CD4-positive, alpha-beta T cell treated with Interleukin-12 subunit alpha and Interleukin-12 subunit beta, for 1 hour (primary cell): ENCODE measurements at places on chromosomes 1 and 21.
A peak's percentile ranks its signal among the peaks of the same experiment; 100 is the strongest.

DNA sequence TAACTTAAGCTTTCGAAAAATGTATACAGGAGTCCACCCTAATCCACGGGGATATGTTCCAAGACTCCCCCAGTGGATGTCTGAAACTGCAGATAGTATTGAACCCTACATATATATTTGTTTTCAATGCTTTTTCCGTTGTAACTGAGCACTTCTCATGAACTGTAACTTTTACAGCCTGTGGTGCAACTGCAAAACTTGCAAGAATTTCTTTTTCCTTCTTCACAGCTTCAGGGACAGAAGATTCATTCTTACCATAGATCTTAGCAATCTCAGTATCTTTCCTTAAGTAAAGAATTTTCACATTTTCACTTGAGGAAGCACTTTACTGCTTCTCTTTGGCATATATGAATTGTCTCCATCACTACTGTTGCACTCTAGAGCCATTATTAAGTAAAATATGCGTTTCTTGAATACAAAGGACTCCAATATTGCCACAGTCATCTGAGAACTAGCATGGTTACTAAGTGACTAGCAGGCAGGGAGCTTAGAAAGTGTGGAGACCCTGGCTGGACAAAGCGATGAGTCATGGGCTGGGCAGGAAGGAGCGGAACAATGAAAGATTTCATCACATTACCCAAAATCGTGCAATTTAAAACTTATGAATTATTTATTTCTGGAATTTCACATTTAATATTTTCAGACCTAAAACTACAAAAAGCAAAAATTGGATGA lies 14.1 kb downstream of the DPYD start:
- DNase-seq, result no peak

DNA sequence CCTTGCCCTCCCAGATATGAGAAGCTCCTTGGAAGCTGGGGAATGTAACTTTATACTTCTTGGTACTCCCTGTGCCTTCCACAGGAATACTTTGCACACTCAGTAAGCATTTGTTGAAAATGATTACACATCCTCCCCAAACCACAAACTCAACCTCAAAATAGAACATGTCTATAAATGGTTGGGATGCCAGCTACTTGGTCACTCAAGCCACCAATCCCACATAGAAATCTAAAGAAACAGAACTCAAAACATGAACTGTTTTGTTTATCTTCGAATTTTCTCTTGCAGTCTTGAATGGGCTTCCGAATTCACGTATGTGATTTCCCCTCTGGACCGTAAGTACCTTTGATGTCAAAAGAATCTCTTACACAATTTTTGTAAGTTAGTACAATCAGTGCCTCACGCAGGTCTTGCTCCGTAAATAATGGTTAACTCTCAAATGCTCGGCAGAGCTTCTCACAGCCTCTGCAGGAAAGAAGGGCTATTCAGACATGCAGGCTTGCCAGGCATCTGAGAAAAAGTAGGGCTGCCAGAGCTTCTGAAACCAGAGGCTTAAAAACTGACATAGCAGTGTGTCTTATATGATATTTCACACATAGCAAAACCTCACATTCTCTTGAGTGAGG lies 26.9 kb downstream of the SORT1 start:
- no peak for DNase-seq

DNA sequence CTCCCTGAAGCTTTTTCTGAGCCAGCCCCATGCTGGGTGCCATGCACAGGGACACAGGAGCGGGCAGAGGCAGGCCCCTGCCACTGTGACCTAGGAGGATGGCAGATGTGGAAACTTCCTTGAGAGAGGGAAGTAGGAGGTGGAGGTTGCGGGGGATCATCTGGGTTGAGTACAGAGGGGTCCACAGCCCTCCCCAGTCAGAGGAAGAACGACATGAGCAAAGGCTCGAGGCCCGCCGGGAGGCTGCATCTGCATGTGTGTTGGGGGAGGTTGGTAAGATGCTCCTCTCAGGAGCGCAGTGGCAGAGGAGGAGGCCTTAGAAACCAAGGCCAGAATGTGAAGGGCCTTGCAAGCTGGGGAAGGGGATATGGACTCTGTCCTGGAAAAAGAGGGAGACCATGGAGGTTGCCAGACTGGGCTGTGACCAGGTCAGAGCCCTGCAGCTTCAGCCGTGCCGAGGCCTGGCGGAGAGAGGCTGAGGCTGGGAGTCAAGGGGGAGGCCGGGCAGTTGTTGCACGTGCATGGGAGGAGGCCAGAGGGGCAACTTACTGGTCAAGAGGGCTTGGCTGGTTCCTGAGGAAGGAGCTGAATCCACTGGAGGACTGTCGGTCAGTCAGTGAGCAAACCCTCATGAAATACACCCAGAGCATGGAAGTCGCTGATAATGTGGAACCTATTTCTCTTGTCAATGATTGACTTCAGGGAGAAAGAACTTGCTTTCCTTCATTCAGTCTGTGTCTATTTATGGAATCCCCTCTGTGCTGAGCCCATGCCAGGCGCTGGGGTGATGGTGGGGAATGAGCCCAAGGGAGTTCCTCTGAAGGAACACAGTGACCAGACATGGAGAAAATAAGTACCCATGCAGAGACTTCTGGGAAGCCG lies 31.7 kb downstream of the A3GALT2 start:
- no peak for DNase-seq

DNA sequence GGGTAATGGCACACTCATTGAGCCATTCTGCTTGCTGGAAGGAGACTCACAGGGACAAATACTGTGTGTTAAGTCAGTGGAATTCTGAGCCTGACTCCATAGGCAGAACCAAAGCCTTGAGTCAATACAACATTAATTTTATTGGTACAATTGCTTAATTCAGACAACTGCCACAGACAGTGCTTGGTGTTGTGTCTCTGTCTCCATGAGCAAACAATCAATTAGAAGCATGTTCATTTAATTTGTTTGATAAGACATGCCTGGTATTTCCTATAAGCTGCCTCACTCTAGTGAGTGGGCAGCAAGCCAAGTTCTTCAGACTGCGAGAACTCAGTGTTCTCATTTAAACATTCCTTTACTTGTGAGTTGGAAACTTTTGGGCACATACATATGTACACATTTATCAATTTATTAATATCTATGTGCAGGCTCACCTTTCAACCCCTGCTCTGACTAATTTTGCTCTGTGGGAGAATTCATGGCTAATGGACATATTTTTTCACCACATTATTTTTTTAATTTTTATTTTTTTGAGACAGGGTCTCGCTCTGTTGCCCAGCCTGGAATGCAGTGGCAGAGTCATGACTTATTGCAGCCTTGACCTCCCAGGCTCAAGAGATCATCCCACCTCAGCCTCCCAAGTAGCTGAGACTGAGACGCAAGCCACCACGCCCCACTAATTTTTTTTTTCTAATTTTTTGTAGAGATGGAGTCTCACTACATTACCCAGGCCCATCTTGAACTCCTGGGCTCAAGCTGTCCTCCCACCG lies 4.5 kb upstream of the SRSF10 start:
- no peak for DNase-seq

DNA sequence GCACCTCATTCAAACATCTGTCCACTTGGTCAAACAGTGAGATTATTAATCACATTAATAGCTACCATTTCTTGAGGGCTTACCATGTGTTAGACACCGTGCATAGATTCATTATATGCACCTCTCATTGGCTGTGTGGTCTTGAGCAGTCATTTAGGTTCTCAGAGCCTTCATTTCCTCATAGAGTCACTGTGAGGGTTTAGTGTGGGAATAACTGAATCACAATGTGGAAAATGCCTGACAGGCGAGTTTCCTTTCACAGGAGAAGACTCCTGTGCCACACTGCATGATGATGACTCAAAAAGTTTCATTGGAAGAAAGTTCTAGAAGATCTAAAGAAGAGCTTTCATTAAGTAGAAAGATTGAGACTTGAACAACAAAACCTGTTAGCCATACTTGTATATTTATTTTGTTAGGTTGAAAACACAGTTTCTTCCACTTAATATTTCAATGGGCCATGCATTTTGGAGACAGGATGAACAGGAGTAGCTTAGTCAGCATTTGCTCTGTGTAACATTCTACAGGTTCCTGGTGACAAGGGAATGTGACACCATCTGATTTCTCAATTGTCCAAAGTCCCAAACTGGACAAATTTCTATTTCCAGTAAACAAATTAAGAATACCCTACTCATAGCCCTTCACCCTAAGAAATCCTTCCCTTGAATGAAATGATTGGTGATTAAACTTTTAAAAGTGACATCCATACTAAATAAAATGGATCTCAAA lies 45.7 kb downstream of the FYB2 start:
- DNase-seq, result no peak

DNA sequence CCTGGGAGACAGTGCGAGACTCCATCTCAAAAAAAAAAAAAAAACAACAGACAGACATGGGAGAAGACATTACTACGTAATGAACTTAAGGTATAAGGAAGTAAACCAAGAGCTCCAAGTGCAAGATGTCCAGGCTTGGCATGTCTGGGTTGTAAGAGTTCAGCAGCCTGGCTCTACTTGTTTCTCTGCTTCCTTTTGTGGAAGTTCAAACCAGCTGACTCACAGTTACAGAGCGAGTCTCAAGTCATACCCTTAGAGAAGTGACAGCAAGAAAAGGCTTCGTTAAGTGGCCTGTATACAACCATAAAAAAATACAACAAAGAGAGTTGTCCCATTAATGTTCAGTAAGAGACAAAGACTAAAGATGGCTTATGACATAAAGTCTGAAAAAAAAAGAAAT lies 1.3 kb downstream of the RIT1 start:
- DNase-seq, result peak; percentile 26

- no peak for DNase-seq
These were observed 66.0 kb upstream of the PAX7 start for GRCh38 chr1:18564676-18565075.

- DNase-seq, result no peak
These were observed 44.1 kb downstream of the SLC5A9 start for GRCh38 chr1:48266576-48266975.

DNA sequence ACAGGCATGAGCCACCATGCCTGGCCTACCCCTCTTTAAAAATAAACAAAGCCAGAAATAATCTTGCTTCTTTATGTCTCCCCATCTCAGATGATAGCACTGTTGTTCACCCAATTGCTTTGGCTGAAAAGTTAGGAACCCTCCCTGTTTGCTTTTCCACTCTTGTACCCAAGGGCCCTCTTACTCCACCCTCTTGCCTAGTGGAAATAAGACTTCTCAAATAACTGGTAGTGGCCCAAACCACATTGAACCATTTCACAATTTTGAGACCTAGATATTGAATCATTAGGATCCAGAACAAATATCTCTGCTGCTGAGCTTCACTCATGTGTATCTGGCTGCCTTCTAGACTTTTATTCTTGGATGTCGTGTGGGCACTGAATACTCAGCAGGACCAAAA lies 37.7 kb downstream of the RNF220 start:
- DNase-seq, result no peak

GRCh38 chr1:18668046-18668445 lies 37.4 kb downstream of the PAX7 start:
- no peak for DNase-seq

- DNase-seq, result no peak
These were observed 170.9 kb upstream of the IVNS1ABP start for GRCh38 chr1:185487936-185488335.

- DNase-seq, result no peak
These were observed 18.1 kb upstream of the BEND5 start for GRCh38 chr1:48794816-48795215.

DNA sequence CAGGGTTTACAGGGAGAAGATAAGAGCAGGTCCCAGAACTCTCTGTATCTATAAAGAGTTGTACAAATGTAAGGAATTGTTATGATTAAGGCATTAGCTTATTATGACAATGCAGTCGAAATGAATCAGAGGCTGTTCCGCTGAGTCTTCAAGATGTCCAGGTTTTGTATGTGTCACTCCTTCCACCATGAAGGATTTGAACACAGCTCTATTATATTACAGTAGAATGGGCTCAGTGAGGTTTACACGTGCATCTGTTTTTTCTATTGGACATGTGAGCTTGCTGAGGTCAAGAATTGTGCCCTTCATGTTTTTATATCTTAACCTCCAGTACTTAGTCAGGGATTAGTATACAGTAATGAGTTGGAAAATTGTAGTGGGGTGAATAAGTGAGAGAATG lies 86.3 kb downstream of the MPZL1 start:
- no peak for DNase-seq

DNA sequence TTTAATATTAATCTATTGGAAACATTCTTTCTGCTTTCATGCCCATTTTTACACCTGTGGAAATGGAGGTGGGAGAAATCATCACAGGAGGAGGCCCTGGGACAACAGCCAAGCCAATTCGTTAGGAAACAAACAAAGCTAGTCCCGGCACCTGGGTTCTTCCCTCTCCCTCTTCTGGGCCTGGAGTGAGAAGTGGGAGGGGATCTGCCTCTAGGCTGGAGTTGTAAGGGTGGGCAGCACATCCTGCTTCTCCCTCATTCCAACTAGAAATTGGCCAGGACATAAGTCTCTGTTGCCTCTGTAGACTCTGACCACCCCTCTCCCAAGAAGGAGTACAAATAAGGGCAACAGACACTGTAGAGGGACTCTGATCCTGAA lies 20.2 kb upstream of the ERO1B start:
- DNase-seq, result no peak

DNA sequence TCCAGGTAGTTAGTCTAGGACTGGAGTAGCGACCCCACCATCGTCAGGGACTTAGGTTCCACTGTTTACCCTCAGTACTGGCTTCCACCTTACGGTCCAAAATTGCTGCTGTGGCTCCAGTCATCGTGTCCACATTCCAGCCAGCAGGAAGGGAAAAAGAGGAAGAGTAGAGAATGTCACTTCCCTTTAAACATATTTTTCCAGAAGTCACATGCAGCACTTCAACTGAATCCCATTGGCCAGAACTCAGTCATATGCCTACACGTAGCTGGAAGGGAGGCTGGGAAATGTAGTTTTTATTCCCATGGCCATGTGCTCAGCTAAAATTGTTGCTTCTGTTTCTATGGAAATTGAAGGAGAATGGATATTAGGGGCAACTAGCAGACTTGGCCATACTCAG lies 84.1 kb upstream of the SELENON start:
- DNase-seq, result no peak

GRCh38 chr1:178796013-178796412 lies 71.0 kb downstream of the RALGPS2 start:
- no peak for DNase-seq

GRCh38 chr1:167057241-167057688 lies 32.9 kb downstream of the GPA33 start:
- DNase-seq, result no peak

- no peak for DNase-seq
These were observed 275.2 kb downstream of the GRIK1 start for GRCh38 chr21:29664615-29665014.

DNA sequence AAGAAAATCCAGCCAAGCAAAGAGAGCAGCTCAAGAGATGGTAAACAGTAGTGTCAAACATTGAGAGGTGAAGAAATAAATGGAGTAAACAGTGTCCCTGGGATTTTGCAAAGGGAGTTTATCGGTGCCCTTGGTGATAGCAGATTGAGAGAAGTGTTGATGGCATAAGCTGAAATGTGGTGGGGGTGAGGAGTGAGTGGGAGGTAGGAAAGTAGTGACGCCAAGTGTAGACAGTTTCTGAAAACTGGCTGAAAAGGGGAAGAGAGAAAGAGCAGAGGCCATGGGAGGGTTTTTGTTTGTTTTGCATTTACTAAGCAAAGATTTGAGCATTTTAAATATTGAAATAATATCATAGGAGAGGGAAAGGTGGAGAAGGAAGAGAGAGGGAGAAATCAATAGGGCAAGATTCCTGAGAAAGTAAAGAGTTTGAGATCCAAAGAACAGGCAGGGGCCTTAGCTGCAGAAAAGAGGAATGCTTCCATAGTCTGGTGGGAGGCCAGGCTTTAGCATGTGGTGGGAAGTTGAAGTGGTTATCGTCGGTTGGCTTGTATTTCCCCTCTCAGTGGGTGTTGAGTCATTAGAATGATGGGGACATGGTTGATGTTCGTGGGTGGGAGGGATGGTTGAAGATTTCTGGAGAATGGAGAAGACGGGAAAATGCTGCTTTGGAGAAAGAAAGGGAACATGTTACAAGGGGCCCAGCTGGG lies 26.8 kb upstream of the RASAL2 start:
- no peak for DNase-seq
